ENCODE measurements at places on chromosomes 16 and 17.
A peak's percentile ranks its signal among the peaks of the same experiment; 100 is the strongest.

GRCh38 chr16:9816644-9817043, 365.6 kb downstream of the GRIN2A start:
- DNase-seq = no peak

DNA sequence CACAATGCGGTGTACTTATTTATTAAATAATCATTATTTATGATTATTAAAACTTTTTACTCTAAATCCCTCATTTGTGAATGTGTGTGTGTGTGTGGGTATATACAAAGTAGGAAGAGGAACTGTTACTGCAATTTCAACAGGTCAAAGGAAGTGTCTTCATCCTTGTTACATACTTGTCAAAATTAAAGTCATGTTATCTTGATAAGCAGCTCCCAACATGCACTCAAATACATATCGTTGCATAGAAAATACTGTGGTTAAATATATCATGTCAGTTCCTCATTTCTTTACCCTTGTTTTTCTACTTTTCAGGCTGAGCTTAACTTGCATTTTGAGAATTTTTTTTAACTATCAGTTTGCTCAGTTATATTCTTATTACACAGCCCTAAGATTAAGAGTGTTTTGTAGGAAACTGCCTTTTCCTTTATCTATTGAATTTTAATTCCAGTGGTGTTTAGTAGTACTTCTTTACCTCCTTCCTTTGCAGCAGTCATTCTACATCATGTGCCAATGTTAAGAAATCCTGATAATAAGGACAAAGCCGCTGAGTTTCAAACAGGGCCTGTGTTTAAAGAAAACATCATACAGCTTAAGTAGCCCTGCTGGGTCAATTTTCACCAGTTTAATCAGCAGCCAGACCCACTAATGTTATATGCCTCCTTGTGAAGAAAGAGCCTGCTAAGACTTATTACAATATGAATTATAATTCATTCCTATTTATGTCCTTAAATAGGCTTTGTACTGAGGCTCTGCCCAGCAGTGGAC, 7.2 kb downstream of the EFCAB5 start:
- DNase-seq = no peak

GRCh38 chr16:67184995-67185650, 1.4 kb upstream of the MATCAP1 start:
- peak; percentile 61 for DNase-seq

DNA sequence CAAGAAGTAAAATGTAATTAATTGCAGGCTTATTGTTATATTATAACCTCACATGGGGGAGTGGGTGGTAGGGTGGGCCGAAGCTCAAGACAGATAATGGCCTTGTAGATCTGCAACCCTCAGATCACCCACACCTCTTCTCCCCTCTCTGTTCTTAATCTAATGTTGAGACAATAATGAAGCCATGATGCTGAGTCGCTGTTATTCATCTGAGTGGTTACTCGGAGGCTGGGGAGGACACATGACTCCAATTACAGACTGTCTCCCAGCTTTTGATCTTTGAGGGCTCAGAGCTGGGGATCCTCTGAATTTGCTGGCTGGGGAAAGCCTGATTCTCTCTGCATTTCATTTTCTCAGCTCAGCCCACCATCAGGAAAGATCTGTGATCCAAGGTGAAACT, 275.3 kb downstream of the SHISA9 start:
- no peak for DNase-seq

- no peak for DNase-seq
These were observed 14.5 kb upstream of the PPM1E start for GRCh38 chr17:58741121-58741625.

DNA sequence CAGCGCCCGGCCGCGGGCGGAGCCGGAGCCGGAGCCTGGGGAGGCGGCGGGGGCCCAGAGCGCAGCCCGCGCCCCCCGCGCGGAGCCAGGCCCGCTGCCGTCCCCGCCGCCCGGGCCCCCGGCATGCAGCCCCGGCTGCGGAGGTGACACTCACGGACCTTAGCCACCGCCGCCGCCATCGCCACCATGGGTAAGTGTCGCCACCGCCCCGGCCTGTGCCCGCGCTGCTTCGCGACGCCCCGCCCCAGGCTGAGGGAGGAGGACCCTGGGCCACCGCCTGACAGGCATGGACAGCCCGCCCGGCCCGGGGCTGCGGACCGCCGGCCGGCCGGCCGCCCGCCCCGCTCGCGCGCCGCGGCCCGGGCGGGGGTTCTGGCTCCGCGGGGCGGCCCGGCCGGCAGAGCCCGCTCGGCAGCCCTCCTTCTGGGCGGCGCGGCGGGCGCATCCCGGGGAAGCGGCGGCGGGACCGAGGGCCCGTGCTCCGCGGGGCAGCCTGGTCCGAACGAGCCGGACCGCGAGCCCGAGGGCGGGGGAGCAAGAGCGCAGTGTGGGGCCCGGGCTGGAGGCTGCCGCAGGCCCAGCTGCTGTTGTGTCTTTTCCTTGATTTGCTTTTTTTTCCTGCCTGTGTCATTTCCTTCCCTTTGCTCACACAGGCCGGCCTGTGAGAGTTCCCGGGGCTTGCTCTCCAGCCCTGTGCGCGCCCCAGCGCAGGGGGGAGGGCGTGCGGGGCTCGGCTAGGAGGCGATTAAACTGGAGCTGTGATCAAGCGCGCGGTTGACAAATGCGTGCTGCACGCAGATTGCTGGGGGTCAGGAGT, 565 bp downstream of the MAP3K3 start:
- DNase-seq = peak; percentile 22

DNA sequence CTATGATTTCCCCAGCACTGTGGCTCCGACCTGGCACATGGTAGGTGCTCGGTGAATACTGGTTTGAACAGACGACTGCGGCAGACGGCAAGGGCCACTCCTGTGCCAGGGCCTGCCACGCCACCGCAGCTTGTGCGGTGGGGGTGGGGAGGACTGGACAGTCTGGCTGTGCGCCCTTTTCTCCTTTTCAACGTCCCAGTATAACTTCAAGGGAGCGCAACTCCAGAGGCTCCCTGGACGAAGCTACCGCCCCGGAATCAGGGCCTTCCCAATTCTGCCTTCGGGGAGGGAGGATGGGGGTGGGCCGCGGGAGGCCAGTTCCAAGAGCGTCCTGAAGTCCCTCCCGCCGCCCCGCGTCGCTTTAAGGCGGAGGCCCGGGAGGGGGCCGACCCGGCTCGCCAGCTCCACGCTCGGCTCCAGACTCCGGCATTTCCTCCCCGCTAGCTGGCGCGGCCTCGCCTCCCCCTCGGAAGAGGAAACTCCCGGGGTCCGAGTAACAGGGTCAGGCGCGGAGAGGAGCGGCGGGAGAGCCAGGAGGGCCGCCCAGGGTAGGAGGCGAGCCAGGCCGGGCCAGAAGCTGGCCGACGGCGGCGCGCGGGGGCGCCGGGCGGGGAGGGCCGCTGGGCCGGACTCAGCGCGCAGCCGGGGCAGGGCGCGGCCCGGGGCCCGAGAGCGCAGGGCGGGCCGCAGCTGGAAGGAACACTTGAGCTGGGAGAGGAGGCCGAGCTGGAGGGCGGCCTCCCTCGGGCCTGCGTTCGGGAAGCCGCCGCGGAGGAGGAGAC, at the start of gene ITPRIPL2:
TSS of gene ITPRIPL2 (plus strand) at position 388 of the 782 bp plus-strand sequence. CDS start 498 bp downstream, outside the sequence.
- no peak for DNase-seq

- no peak for DNase-seq
These were observed 146.1 kb downstream of the RAB11FIP4 start for GRCh38 chr17:31537565-31538011.

DNA sequence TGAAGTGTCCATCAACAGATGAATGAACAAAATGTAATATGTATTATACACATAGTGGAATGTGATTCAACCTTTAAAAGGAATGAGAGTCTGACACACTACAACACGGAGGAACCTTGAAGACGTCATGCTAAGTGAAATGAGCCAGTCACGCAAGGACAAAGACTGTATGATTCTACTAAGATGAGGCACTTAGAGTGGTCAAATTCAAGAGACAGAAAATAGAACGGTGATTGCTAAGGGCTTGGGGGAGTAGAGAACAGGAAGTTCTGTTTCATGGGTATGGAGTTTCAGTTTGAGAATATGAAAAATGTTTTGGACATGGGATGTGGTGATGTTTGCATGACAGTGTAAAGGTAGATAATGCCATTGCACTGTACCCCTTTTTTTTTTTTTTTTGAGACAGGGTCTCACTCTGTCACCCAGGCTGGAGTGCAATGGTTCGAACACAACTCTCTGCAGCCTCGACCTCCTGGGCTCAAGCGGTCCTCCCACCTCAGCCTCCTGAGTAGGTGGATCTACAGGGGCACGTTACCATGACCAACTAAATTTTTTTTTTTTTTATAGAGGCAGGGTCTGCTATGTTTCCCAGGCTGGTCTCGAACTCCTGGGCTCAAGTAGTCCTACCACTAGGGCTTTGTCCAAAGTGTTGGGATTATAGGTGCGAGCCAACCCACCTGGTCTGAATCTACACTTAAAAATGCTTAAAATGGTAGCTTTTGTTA, 2.9 kb upstream of the CCDC102A start:
- DNase-seq = no peak

GRCh38 chr16:3431779-3432219, 11.5 kb downstream of the ZNF597 start:
- DNase-seq = peak; percentile 39

DNA sequence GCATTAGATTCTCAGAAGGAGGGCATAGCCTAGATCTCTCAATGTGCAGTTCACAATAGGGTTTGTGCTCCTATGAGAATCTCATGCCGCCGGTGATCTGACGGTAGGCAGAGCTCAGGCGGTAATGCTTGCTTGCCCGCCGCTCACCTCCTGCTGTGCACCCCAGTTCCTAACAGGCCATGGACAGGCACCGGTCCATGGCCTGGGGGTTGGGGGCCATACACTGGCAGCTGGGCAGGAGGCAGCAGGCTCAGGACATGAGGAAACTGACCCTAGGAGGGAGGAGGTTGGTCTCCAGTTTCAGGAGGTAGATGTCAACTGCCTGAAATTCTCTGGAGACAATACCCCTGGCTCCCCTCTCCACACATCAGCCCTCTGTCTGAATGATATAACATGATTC, 245.0 kb upstream of the CACNG5 start:
- no peak for DNase-seq

GRCh38 chr17:81481073-81481799, 31.4 kb downstream of the ACTG1 start:
- DNase-seq = no peak

DNA sequence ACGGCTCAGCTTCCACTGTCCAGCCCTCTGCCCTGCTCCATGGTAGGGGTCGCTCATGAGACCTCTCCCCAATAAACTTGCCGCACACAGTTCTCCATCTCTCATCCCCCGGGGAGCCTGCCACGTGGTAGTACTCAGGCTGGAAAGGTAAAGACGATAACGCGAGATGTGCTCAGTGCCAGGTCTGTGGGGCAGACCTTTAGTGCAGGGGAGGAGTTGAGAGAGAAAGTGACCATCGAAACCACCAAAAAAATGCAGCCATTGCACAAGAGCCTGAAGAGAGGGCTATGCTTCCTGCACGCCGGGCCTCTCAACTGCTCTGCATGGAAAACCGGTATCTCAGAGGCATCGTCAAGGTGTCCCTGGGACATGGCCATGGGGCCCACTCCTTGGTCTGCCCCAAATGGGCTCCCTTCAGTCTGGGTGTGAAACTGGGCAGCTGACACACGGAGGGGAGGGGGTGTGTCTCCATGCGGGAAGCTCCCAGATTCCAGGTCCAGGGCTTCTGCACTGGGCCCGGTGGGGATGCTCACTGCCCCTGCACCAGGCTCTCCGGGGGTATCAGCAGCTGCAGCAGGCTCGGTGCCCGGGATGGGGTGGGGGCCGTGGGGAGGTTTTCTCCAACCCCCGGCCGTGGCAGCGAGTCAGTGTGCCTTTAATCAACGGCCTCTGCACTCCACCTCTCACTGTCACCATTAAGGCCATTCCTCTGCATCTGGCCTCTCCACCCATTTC, 4.7 kb upstream of the AANAT start:
- DNase-seq = no peak

DNA sequence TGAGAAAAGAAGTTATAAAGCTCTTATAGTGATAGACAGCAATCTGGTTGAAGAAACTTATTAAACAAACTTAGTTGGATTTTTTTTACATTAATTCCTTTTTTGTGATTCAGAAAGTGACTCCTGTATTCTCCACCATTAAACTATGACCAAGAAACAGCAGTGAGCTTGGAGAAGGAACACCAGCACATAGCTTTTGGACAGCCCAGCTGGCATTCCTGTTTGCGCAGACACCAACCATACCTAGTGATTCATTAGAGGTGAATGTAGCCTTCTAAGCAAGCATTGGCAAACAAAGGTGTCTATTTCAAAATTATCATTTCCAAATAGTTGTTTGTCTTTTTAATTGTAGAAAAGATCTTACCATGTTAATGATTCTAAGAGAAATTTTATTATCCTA, 94.4 kb downstream of the STXBP4 start:
- no peak for DNase-seq

- no peak for DNase-seq
These were observed 5.4 kb downstream of the CLUH start for GRCh38 chr17:2705888-2706795.

- DNase-seq = peak; percentile 54
These were observed 27.2 kb upstream of the SKAP1 start for GRCh38 chr17:48457080-48457836.

DNA sequence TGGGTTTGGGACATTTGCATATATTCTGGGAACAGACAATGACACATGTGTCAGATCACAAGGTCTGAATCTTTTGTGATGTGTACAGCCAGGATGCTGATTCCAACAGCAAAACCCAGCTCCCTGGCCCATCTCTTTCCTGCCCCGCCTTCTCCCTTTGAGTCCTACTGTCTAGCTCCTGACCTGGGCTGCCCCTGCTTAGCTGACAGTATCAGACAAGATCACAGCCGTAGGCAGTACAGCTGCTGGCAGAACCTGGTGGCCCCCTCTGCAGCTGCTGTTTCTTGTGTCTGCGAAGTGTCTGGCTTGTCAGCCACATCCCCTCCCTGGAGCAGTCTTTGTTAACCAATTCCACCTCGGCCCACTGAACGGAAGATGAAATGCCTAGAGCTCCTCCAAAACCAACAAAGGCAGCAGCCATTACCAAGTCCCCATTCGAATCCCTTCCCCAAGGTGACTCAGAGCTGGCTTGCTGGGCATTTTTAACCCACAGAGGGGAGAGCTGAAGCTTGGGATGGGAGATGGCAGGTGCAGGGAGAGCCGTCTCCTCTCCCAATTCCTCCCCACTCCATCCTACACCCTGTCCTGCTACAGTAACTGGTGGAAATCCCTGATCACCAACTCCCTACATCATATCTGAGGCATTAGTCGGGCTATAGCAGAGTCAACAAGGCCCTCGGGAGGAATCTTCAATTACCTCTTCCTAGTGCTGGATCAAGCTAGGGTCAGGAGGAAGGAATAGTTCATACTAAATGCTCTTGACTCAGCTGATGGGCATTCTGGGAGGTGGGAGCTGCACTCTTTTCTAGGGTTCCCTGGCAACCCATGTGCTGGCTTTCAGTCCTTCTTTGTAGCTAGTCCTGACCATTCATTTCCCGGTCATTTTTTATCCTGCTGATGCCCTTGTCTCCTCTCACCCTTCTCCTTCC, 5.8 kb downstream of the PIPOX start:
- no peak for DNase-seq

DNA sequence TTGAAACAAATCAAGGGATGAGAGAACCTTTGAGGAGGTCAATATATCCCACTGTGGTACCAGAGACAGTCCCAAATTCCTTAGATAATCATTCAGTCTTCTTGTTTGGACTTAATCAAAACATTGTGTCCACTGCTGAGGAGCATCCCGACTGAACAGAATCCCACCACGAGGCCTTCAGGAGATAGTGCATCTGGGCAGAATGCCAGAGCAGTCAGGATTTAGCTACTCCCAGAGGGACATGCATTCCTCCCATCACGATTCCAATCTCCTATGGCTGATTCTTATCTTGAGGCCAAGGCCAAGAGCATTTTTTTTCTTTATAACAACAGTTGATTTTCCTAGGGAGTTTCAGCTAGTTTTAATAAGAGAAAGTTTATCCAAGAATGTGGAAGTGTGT, 87.4 kb upstream of the COX10 start:
- DNase-seq = no peak

- DNase-seq = no peak
These were observed 75.2 kb downstream of the CDRT15 start for GRCh38 chr17:14161419-14161818.
